ENCODE measurements at places on chromosomes 1 and 21.
A peak's percentile ranks its signal among the peaks of the same experiment; 100 is the strongest.

DNA sequence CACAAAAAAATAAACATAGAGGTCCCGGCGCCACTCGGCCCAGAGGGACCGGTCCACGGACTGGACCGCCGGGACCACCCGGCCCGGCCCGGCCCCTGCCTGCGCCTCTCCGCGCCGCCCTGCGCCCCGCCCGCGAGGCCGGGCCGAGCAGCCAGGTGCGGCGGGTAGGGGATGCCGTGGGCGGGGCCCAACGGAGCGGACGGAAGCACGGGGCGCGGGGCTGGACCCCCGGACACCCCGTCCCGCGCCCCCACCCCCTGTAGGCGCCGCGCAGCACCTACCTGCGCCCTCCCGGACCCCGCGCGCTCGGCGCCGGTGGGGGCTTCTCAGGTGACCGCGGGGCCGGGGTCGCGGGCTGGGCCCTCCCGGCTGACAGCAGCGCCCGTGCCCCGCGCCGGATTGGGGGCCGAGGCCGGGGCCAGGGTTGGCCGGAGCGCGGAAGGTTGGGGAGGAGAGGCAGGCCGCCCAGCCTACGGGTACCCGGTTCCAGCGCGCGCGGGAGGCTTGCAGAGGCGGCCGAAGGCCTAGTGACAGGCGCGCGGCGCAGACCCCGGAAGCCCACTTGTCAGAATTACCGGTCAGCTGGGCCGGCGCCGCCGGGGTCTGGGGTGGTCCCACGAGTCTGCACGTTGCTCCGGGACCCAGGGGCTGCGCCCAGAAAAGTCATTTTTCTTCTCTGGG lies 351.9 kb upstream of the CAMK1G start:
- DNase-seq = no peak

DNA sequence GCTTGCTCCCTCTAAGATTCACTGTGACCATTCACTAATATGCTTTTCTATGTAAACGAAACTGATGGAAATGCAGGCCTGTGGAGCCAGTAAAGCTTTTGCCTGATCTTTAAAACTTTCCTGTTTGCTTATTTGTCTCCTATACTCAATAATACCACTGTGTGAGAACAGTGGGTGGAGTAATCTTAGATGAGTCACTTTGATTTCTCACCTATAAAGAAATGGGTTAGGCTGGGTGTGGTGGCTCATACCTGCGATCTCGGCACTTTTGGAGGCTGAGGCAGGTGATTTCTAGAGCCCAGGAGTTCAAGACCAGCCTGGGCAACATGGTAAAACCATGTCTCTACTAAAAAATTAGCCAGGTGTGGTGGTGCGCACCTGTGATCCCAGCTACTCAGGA lies 70.8 kb downstream of the RWDD3 start:
- DNase-seq = no peak

DNA sequence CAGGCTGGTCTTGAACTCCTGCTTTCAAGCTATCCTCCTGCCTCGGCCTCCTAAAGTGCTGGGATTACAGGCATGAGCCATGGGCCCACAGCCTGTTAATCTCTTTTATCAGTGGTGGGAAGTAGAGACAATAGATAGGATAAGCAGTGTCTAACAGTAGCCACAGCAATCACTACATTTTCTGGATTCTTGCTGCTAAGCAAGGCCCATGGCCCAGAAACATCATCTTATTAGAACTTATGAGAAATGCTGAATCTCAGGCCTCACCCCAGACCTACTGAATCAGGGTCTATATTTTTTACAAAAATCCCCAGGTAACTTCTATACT lies 29.7 kb downstream of the IGFN1 start:
- no peak for DNase-seq

DNA sequence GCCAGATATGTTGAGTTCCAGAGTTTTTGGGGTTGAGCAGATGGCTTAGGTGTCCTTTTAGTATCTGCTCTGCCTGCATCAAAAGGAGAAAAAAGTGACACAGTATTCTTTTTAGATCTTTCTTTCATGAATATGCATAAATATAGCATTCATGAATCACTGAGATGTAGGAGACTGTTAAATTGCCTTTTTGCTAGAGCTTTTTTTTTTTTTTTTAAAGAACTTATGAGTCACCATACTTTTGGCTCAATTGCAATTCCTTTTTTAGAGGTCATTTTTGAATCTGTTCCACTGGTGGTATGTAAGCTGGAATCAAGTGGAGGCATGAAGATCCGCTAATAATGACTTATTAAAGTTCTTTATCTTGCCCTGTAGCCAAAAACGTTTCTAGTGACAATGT lies 480.9 kb upstream of the ZRANB2 start:
- DNase-seq = no peak

- DNase-seq = no peak
Observed at GRCh38 chr21:28261298-28261697, 731.4 kb downstream of the LTN1 start.

- no peak for DNase-seq
Observed at GRCh38 chr21:23593582-23593981, 2013.7 kb downstream of the MRPL39 start.

DNA sequence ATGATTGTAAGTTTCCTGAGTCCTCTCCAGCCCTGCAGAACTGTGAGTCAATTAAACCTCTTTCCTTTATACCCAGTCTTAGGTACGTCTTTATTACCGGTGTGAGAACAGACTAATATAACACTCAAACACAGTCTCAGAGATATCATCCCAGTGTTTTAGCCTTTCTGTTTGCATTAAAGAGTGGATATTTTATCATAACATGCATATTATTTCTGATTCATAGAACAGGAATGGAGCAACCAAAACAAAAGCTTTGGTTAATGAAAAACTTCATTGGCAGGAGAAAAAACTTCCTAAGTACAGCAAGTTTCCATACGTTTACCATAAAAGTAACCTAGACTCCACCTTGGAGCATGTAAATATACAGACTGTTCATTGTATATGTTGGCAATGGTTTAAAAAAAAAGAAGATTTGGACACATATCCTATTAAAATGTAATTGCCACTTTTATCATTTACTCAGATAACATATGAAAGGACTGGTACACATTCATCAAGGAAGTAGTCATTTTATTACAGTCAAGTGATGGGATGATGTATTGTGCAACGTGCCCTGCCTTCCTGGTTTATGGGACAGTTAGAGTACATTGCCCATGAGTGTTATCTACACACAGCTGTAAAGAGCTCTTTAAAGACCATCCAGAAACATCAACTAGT lies 144.8 kb downstream of the ETS2 start:
- DNase-seq = no peak

GRCh38 chr21:15514073-15514946 lies 215.5 kb upstream of the USP25 start:
- no peak for DNase-seq

- no peak for DNase-seq
Observed at GRCh38 chr1:200958597-200958996, 63.9 kb downstream of the INAVA start.

DNA sequence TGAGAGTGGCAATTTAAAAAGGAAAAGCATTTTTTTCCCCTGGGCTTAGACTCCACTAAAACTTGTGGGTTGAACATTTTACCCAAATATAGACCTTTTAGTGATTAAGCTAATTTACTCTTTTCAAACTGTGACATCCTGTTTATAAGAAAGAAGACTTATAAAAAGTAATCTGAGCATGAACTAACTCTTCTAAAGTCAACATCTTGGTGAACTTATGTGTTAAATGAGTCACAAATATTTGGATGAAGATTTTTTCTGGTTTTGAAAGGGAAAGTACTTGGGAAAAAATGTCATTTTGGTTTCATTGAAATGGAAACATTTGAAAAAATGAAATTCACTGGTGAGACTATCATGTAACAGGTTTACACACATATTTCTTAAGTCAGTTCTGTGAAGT lies 109.8 kb downstream of the KCNK2 start:
- DNase-seq = no peak

DNA sequence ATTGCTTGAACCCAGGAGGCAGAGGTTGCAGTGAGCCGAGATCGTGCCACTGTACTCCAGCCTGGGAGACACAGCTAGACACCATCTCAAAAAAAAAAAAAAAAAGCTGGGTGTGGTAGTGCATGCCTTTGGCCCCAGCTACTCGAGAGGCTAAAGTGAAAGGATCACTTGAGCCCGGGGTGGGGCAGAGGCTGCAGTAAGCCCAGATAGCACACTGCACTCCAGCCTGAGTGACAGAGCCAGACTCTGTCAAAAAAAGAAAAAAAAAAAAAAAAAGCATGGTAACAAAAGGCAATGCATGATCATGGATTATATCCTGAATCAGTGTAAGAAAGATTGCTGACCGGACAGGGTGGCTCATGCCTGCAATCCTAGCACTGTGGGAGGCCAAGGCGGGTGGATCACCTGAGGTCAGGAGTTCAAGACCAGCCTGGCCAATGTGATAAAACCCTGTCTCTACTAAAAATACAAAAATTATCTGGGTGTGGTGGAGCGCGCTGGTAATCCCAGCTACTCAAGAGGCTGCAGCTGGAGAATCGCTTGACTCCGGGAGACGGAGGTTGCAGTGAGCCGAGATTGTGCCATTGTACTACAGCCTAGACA lies 76.3 kb downstream of the RUSC1 start:
- DNase-seq = no peak

DNA sequence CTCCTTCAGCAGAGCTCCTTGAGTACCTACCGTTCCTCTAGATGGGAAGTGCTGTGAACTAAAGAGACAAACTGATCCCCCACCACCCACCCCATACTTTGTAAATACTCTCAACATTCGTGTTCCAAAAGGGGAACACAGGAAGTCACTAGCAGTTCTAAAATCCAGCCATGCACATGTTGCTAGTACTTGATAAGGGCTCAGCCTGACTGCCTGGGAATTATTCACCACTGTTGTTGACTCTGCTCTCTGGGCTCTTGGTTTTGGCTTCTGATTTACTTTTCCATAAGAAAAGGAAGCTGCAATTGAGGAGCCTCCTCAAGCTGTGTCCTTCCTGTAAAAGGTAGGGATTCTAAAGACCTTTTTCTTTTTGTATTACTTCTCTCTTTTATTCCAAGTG lies 67.5 kb downstream of the IVNS1ABP start:
- DNase-seq = no peak

DNA sequence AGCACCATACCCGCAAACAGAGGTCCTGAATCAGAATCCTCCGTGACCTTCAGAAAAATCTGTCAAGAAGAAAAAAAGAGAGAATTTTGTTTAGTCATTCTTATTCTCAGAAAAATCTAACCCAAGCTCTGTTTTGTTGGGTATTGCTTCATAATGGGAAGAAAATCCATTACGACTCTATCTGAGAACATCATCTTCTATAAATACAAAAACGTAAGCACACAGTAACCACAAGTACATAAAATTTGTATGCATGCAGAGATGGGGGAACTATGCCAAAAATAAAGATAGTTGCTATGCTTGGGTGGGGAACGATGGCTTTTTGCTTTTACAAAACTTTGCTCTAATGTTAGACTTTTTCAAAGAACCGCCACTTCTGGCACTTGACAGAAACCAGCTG lies 84.2 kb downstream of the ABCA4 start:
- no peak for DNase-seq

DNA sequence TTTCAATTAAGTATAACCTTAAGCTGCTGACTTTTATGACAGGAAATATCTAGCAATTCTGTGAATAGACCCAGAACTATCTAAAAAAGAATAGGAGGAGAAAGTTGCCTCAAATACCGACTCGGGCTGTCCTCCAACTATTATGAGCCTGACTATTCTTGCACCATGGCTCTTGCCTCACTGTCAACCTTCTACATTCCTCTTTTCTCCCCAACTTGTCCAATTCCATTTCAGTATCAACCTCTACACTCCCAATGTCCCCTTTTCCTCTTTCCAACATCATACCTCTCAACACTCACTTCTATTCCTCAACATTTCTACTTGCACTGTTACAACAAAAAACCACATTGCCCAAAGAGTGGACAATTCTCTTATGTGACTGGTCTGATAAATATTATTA lies 2.3 kb downstream of the ZZZ3 start:
- no peak for DNase-seq

DNA sequence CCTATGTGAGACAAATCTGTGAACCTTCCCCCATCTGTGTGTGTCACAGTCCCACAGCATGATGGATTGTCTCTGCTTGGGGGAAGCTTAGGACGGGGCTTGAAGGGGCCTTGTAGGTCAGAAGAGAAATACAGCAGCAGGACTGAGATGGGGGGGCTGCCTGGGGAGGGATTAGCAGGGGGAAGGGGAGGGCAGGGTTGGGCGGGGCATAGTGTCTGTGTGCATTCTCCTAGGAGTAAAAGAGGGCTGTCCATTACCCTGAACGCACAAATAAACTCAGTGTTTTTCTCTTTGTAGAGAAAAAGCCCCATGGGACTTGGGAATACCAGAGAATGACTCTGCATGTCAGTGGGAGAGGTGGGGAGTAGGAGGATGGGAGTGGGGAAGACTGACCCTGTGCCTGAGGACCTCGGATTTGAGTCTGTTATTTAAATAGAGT lies 16.4 kb downstream of the RNF220 start:
- peak; percentile 62 for DNase-seq

DNA sequence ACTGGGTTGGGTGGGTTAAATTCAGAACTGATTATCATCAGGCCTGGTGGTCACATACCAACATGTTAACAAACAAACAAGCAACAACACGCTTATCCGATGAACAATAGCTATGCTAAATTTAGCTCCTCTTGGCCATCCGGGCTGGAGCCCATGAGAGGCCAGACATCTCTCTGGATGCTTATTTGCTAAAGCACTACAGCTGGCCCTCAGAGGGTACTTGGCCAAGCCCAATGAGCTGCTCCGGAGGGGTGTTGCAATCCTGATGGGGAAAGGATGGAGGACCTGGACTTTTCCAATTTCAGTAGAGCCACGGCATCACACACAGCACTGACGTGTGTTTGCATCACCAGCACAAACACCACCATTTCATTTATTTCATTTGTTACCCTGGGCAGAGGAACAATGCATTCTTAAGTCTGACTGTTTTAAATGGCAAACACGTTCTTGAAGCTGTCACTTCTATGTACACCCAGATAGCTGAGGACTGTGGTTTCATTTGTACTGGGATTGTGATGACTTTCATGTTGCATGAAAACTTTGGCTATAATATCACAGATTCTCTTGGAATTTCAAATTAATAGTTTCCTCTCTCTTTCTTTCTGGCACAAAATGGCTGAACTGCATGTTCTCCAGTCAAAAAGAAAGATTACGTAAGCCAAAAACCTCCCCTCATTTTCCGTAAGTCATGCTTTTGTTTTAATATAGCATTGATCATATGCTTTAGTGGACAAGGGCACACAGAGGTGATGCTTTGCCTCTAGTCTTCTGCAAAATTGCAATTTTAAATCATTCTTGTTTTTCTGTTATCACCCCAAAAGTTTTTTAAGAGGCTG lies 359.8 kb upstream of the KAZN start:
- DNase-seq = no peak

GRCh38 chr1:60033066-60033465 lies 40.5 kb downstream of the C1orf87 start:
- no peak for DNase-seq

DNA sequence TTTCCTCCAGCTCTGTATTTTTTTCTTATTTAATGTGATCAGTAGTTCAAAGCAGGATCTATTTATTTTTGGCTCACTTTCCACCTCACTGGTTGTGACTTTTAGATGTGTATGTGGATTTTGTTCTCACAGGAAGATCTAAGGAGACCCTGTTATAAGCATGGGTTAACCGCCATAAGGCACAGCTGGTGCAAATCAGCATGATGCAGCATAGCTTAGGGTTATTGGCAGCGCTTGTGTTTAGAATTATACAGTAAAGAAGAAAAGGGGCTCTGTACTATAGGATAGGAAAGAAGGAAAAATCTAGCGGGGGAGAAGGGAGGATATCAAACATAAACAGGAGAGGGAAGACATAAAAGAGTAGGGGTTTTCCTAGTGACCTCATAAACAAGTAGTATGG lies 26.9 kb upstream of the RGL1 start:
- DNase-seq = no peak

- peak; percentile 12 for DNase-seq
Observed at GRCh38 chr1:240178366-240178765, 86.7 kb downstream of the FMN2 start.
